ENCODE measurements at places on chromosomes 7 and 10.

DNA sequence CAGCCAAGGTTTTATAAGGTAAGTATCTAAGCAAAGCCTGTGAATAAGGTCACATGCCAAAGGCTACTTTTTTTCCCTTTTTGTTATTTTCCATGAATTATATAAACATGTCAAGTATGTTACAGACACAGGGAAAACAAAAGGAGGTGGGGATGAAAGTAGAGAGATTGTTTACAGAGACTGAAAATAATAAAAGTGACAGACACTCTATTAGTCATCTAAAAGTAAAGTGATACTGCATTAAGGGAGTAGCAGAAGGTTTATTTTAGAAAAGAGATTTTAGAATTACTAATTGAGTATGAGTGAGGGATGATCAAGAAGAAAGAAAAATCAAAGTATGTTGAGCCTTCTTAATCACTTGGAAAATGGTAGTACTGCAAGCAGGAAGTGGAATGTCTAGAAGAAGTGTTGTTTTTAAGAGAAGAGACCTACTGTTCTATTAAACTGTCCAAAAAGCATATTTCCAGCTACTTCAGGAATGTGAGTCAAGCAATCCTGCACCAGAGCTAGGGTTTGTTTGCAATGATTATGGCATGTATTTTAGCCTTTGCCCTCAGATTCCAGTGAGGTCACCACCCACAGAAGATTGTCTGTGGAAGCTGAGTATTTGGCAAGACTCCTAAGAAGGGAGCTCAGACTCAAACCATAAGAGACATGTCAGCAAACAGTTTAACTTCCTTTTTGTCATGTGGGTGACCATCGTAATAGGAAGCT lies 177.9 kb upstream of the PLXDC2 start:
- DNase-seq, result no peak

DNA sequence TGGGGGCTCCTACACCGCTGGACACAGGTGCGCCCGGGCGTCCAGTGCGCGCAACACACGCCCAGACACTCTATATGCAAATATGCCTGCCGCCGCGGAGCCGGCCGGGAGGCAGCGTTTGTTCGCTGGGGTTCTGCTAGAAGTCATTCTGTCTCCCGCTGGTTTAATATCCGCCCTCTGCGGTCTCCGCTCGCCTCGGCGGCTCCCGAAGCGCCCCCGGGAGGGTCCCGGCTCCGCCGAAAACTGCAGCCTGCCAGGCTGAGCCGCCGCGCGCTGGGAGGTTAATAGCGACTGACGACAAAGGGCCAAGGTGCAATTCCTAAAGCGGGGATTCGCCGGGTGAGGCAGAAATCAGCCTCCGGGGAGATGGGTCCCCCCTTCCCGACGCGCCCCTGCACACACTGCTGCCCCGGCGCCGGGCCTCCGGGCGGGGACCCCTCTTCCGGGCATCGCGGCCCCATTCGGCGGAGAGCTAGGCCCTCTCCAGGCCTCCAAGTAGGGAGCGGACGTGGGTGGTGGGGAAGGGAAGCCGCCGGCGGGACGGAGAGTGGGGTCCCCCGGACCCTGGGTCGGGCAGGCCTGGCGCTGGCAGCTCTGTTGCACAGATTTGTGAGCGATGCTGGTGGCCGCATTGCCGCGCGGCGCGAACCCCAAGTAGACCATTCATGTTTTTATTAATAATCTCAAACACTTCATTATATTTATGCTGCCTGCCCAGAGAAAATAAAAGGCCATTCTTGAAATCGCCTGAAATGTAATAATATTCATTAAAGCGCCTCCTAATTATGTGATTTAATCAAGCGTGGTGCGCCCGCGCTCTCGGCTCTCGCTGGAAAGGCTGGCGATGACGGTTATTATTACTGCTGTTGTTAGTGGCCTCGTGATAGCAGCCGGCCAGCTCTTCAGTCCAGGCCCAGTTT lies 9.1 kb downstream of the EN2 start:
- no peak for DNase-seq

- no peak for DNase-seq
Measured at GRCh38 chr10:116719804-116720203, 22.6 kb downstream of the HSPA12A start.

DNA sequence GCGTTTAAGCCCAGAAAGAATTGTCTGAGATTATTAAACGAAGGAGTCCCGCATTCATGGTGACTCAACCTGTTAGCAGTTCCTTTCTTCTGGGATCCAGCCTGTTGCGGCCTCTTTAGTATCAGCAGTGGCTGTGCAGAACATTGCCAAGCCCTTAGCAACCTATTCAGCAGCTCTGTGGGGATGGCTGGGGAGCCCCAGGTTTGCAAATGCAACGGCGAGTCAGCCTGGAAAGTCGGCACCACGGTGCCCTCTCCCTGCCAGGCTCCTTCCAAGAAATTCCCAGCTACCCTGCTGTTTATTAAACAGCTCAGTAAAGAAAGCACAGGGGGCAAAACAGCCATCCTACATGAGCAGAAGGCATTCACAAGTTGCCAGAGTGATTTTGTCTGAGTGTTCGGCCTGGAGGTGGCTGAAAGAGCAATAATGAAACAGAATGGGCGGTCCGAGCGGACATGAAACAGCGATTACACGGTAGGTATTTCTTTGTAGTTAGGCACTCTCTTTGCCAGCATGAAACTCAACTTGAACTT lies 198.3 kb downstream of the BAMBI start:
- no peak for DNase-seq

GRCh38 chr10:26446258-26446657 lies 8.1 kb downstream of the APBB1IP start:
- DNase-seq, result no peak

- no peak for DNase-seq
Measured at GRCh38 chr10:50417886-50418830, 166.8 kb upstream of the ASAH2 start.

DNA sequence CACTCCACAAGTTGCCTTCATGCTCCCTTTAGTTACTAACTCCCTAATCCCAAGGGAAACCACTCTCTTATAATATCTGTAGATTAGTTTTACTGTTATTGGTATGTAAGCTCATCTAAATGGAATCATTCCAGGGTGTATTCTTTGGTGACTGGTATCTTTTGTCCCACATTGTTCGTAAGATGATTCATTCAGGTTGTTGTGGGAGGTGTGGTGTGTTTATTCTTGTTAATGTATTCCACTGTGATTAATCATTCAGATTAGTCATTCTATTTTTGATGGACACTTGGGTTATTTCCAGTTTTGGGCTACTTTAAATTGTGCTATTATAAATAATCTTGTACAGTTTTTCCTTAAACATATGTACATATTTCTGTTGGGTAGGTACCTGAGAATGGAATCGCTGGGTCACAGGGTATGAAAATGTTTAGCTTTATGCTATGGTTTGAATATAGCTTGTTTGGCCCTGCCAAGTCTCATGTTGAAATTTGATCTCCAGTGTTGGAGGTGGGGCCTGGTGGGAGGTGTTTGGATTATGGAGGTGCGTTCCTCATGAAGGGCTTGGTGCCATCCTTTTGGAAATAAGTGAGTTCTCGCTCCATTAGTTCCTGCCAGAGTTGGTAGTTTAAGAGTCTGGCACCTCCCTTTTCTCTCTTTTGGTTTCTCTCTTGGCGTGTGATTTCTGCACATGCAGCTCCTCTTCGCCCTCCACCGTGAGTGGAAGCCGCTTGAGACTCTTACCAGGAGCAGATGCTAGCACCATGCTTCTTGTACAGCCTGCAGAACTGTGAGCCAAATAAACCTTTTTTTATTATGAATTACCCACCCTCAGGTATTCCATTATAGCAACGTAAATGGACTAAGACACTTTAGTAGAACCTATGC lies 13.8 kb downstream of the BTRC start:
- no peak for DNase-seq

- DNase-seq, result no peak
Measured at GRCh38 chr10:71339796-71340589, 20.9 kb downstream of the SLC29A3 start.

DNA sequence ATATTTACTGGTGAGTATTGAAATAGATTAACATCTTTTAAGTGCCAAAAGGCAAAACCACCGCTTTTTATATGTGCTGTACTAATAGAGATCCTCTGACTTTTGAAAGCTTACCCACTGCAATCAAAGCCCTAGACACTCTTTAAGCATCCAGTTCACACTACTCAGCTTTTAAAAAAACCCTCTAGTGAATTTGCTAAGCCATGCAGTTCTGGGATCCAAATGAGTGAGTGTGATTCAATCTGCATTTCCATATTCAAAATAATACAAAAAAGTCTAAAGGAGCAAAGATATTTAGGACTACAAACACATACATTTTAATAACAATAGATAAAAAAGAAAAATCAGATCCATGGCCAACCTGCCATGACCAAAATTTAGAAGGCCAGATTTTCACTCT lies 288.2 kb downstream of the MAGI2 start:
- no peak for DNase-seq

DNA sequence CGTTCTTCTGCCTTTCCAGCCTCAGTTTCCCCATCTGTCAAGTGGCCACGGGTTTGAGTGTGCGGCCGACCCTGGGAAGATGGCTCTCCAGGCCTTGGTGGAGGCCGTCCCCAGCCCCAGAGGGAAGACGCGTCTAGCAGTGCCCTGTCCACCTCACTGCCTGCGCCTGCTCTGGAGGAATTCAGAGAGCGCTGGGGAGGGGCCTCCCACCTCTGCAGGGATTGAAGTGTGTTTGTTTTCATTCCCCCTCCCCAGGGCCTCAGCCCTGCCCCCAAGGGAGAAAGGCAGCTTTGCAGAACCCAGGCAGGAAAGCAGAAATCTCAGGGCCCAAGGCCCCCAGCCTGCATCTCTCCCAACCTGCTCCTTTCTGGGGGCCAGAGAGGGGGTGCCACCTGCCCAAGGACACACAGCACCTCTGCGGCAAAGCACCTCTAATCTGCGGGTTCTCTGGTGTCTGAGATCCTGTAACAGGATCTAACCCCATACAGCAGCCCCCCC lies 91.0 kb downstream of the MICALL2 start:
- no peak for DNase-seq

GRCh38 chr10:14040787-14041631 lies 289.7 kb downstream of the FRMD4A start:
- no peak for DNase-seq

DNA sequence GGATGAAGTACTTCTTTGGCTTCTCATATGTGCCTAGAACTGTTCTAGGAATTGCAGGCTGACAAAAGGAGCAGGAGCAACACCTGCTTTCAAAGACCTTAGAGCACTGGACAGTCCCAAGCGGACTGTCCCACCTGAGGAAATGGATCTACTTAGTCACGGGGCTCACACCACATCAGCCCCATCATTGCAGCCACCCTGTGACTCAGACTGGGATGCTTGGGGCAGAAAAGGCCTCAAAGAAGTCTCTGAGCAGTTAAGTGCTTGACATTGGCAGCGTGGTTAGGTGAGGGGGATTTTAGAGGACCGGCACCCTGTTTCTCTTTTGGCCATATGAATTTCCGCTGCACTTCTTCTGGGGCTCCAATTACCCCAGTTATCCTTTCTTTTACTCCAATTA lies 256.6 kb downstream of the USP6NL start:
- no peak for DNase-seq

DNA sequence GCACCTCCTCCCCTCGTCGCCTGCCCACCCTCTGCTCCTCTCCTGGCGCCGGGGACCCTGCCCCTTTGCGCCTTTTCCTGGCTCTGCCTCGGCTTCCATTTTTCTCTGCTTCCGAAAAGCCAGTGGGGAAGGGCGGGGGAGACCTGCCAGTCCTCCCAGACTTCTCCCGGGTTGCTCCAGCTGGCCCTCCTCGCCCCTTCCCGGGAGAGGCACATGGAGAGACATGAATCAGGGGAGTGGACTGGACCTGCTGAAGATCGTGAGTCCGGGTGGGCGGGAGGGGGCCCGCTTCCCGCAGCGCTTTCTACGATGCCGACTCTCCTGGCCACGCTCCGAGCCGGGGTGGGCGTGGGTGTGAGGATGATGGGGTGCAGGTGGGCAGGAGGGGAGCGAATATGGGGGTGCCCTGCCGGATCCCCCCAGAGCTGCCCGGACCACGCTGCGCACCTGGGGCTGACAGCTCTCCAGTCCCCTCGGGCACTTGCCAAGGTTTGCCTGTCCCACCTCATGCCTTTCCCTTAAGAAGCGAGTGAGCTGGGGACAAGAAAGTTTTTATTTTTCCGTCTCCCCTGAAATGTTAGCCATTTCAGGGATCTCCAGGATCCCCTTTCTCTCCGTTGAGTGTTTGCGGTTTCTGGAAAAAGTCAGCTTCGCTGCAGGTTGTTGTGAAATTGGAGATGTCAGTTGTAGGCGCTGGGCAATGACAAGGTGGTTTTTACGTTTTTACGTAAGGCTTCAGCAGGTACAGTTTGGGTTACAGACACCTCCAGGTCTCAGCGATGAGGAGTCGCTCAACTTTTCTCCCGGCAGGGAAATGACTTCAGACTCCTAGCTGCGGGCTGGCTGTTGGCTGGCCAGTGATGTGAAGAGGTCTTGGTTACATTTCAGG lies 977 bp downstream of the CACNB2 start:
- DNase-seq, result no peak

Data from stimulated activated CD8-positive, alpha-beta memory T cell treated with anti-CD3 and anti-CD28 coated beads, Interleukin-7, amount 100 ng/mL, for 1 hour (primary cell).